Stimulated activated CD8-positive, alpha-beta memory T cell treated with anti-CD3 and anti-CD28 coated beads, Interleukin-7, amount 100 ng/mL, for 1 hour (primary cell): ENCODE measurements at places on chromosomes 5 and 9.

- peak; percentile 32 for DNase-seq
These were observed 1.1 kb upstream of the JADE2 start for GRCh38 chr5:134524272-134524825.

DNA sequence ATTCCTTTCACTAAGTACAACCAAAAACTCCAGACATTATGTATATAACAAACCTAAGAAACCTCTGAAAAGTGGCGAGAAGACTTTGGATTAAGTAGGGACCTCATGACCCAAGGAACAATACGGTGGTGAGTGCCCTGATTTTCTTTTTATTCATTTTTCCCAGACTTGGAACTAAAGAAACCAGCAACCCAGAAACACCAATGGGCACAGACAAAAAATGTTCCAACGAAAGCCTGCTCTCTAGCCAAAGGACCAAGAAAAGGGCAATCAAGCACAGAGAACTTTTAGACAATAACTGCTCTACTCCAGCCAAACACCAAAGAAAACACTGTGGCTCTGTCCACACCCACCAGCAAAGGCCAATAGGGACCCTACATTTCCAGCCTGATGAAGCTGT, 66.2 kb upstream of the SSBP2 start:
- no peak for DNase-seq

GRCh38 chr5:149141224-149141956, at the start of gene ABLIM3:
ABLIM3 (plus strand) TSS chr5:149141493; CDS start chr5:149142096, 603 bp downstream.
- DNase-seq, result peak; percentile 52

DNA sequence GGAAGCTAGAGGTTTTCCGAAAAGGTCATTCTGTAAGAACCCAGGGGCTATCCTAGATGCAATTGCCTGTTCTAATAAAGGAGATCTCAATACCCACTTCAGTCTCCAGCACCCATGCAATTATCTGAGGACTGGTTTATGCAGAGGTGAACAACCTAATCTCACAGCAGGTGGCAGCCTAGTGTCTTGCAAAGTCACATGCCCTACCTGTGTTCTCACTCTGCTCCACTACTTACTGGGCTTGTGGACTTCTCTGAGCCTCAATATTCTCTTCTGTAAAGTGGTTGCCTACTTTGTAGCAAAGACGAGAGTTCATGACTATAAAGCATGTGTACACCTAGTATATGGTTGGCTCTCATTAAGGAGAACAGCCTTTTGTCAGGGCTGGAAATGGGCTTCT, 21.0 kb upstream of the ALDH1B1 start:
- DNase-seq, result no peak

GRCh38 chr9:33380390-33381094, 21.8 kb downstream of the AQP7 start:
- no peak for DNase-seq

- DNase-seq, result no peak
These were observed 113.4 kb downstream of the HSD17B3 start for GRCh38 chr9:96188571-96188970.

DNA sequence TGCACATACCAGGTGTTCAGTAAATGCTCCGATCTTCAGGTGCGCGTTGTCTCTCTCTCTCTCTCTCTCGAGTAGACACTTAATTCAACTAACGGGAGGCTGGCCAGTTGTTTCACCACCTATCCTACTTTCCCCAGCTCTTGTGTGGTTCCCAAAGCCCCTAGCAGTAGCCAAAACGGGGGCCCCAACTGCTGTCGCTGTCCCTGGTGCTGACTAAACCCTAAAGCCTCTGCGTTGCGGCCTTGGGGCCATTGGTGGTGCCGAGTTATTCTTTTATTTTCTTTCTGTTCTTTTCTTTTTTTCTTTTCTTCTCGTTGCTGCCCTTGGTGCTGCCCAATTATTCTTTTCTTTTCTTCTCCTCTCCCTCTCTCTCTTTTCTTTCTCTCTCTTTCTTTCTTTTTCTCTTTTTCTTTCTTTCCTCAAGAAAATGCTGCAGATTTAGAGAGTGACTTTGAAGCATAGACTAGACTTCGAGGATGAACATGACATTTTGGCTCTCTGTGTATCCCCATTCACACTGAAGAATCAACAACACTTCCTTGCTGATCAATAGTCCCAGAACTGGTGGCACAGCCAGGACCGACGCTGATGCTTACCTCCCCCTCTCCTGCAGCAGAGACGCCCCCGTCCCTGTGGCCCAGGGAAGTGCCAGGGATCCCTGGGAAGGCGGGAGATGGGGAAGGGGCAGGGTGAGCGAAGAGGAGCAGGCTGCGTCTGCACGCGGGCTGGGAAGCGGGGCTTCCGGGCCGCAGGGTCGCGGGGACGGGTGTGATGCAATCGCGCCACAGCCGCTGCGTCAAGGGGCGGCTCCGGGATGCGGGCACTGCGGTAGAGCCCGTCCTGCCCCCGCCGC, at the start of gene FBLL1:
FBLL1 (plus strand) TSS at position 785 of the 853 bp plus-strand sequence. CDS start 200 bp downstream, outside the sequence.
- no peak for DNase-seq

- DNase-seq, result no peak
These were observed 338.2 kb downstream of the NFIB start for GRCh38 chr9:13975611-13976290.

DNA sequence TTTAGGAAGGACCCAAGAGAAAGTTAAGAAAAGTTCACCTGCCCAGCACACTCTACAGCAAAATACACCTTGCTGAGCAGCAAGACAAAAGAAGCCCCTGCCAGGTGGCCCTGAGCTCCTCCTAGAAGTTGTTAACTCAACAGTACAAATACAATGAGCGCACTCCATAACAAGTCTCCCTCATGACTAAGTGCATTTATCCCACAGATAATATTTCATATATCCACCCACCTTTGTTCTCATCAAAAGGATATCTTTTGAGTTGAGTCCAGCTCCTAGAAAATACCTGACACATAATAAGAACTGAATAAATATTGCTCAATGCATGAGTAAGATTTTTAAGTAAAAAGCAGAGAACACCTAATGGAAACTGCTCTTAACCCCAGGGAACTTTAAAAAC, 73.3 kb downstream of the ABCA1 start:
- DNase-seq, result no peak

DNA sequence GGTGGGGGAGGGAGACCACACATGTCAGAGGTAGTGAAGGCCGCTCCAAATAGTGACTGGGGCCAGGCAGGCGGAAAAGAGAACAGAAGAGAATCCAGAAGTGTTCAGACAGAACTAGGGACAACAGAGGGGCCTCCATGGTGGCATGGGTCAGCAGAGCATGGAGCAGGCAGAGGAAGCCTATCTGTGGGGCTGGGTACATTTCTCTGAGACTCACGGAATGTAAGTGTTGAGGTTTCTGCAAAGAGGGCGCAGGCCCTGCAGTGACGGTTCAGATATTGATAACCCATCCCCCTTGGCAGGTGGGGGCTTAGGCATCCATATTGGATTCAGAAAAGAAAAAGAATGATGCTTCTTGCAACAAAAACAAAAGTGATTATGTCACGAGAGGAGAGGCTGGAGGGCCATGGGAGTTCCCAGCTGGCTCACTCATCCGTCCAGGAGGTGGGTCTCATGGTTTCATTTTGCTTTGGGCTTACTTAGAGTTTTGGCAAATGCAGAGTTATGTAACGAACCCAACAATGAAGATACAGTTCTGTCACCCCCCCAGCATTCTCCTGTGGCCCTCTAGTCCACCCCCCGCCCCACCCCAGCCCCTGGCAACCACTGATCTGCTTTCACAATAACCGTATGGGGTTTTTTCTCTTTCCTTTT, 5.4 kb upstream of the RMND5B start:
- no peak for DNase-seq

- no peak for DNase-seq
These were observed 672.1 kb upstream of the CHD1 start for GRCh38 chr5:99600952-99601351.

GRCh38 chr9:76576344-76576743, 117.4 kb downstream of the GCNT1 start:
- DNase-seq, result peak; percentile 43

DNA sequence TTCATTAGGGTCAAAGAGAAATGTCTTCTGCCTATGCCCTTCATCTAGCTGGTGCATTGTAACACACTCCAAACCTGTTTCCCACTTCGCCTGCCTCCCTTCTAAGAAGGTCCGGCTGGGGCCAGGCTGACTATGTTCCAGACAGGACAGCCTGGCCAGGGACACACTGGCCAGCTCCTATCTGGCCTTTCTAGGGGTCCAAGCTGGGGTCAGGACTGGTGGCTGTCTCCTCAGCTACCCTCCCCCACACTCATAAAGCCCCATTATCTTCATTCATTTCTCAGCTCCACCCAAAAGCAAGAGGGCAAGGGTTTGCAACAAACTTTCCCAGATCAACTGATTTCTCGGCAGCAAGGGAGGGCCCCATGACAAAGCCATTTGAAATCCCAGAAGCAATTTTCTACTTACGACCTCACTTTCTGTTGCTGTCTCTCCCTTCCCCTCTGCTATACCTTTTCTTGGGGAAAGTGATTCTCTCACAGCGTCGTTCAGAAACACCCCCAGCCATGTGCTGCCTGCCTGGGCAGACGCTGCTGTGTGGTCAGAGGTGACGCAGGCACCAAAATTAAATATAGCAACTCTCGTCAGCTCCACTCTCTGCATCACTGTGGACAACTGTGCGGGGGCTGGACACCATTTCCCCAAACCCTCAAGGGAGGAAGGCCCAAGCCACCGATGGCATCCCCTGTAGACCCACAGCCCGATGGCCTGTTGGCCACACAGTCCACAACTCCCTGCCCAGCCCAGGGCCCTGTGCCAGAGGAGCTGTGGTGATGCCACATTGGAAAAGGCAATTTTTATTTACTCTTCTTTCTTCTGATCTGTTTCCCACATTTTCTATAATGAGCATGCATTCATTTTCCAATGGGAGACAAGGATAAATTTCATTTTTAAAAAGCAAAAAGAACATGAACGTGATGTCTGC, 6.1 kb downstream of the IL13 start:
- no peak for DNase-seq

DNA sequence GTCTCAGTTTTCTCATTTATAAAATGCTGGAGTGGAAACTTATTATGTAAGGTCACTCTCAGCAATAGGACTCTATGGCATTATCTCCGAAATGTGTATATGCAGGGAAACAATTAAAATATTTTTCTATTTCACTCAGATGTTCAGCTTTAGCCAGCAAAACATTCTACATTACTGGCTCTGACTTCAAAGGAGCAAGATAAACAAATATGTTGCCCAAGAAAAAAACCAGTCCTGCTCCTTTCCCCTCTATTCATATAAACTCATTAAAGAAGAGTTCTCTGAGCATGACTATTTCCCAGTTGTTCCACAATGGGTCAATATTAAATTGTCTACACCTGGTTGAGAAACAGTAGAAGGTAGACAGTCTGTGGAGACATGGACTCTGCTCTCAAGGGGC, 155.0 kb downstream of the NPR3 start:
- DNase-seq, result no peak

- no peak for DNase-seq
These were observed 130.7 kb upstream of the TAF11L2 start for GRCh38 chr5:17367256-17367840.

GRCh38 chr5:15601274-15601673, 101.3 kb downstream of the FBXL7 start:
- DNase-seq, result no peak

GRCh38 chr5:143638654-143639053, 173.3 kb upstream of the HMHB1 start:
- DNase-seq, result no peak

DNA sequence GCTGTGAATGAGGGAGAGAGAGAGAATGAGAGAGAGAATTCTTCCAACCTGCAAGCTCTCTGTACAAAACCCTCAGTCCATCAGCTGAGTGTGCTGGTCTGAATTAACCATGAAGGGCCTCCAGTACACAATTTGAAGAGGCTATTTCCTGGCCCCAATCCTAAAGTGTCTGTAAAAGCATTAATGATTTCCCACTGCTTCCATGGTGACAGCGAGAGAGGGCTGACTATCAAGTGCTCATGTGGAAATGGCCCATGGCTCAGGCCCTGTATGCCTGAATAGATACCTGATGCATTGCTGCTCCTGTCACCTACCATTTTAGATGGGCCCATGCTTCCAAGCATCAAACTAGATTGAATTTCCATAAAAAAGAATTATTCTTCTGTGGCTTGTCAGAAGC, 592.4 kb downstream of the KIF4B start:
- DNase-seq, result no peak

DNA sequence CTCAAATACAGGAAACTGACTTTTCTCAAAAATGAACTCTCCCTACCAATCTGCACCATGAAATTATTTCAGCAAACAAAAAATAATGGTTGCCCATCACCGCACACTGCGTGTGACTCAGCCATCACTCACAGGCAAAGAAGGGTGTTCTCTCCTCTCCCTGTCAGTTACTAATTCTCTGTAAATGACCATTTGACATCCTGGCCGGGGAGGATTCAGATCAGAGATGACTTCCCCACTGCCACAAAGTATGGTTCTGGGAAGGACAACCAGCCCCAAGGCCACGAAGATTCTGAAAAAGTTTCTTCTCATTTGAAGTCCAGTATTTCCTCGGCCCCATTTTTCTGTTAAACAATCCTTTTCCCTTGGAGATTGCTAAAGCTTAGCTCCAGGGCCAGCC, 199.4 kb downstream of the AUH start:
- no peak for DNase-seq

- no peak for DNase-seq
These were observed 6.8 kb upstream of the LNPEP start for GRCh38 chr5:96928931-96929708.

- no peak for DNase-seq
These were observed 343.9 kb downstream of the NFIB start for GRCh38 chr9:13970018-13970417.

- no peak for DNase-seq
These were observed 267.5 kb downstream of the NR3C1 start for GRCh38 chr5:143135832-143136551.

GRCh38 chr9:2967766-2968165, 123.9 kb upstream of the PUM3 start:
- no peak for DNase-seq

DNA sequence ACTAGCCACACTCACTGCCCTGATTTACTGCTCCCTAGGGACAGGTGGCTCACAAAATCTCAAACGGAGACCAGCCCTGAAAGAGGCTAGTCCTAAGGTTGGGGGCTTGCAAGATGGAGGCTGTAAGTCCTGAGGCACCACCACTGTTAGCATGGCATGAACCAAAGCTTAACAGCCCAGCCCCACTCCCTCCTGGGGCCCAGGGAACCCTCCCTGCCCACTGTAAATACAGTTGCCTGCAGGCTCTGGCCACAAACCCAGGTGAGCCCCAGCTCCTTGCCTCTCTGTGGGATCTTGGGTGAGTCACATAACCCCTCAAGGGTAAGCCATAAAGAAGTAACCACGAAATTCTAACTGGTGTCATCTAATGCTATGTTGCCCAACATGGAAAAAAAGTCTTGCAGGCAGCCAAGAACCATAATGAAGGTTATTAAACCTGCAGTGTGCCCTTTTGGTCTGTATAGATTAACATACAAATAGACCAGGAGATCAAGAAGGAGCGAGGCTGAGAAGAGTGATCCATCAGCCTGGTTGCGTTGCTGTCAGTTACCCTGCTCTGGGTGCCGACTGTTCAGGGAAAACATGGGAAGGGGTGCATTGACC, 1.7 kb upstream of the POMT1 start:
- no peak for DNase-seq

DNA sequence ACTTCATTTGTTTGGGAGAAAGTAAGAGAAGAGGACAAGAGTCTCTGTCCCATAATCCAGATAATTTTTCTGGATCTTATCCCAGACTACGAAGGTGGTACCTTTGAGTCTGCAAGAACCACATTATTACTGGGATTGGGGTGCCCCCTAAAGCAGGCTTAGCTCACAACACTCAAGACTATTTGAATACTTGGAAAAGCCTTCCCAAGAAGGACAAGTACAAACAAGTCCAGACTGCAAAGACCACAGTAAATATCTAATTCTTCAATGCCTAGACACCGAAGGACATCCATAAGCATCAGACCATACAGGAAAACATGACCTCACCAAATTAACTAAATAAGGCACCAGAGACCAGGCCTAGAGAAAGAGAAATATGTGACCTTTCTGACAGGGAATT, 40.2 kb upstream of the TMED7 start:
- no peak for DNase-seq
